LHCN-M2 (cell line): ENCODE measurements at places on chromosomes 3 and 15. TPM values are rescaled to one million over a fixed set of nuclear protein-coding genes. Genes with fewer than 3 reads are reported as not detected.
A peak's percentile ranks its signal among the peaks of the same experiment; 100 is the strongest.

- DNase-seq: no peak
Observed at GRCh38 chr3:155500194-155500818, 206.8 kb upstream of the STRIT1 start.

DNA sequence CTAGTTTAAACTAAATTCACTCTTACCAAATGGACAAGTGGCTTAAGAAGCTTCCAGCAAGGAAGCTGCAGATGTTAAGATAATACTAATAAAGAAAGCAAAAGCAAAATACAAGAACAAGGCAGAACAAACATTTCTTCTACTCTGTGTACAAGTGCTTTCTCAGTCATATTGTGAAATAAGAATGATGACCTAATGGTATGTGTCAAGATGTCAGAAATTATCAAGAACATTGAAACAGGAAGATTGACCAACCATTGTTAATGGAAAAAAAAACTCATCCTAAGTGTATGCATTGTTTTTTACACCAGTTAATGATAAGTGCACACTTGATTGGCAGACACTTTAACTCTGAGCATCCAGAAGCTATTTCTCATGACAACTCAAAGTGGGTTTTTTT lies 65.4 kb upstream of the P2RY1 start:
- peak; percentile 2 for DNase-seq

GRCh38 chr15:45660231-45660979 lies 25.6 kb downstream of the SQOR start:
- peak; percentile 20 for DNase-seq

- no peak for DNase-seq
Observed at GRCh38 chr15:63321462-63321861, 44.1 kb downstream of the APH1B start.

DNA sequence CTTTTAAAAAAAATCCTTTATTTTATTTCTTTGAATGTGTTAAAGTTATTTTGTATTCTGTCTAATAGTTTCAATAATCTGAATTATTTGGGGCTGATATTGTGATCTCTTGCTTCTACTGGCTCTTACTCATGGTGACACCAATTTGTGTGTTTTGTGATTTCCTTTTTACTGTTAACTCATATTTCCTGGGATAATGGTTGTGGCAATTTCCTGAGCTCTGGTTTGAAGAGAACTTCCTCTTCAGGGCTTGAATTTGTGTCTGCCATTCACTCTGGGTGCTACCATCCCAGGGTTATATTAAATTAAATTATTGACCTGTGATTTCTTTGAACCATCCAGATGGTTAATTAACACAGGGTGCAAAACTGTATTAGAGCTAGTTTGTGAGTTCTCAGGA lies 60.4 kb upstream of the RNF7 start:
- DNase-seq: no peak

MB21D2 gene
- 10.0 and 11.0 TPM in 2 replicates for total RNA-seq

IGDCC3 gene
- total RNA-seq: not detected in 2 replicates

GATA2 gene
- 0.17 and 0.90 TPM in 2 replicates for total RNA-seq

UROC1 gene
- not detected in 2 replicates for total RNA-seq

MKRN3 gene
- 5.2 and 6.5 TPM in 2 replicates for total RNA-seq

ISLR2 gene
- total RNA-seq: not detected in 2 replicates

ROBO1 gene
- 22.9 and 25.9 TPM in 2 replicates for total RNA-seq

GRAMD2A gene
- total RNA-seq: 0.06 TPM in 1 of 2 replicates, not detected in the other

ZPLD1 gene
- 1.1 and 1.2 TPM in 2 replicates for total RNA-seq
